GM12865 (cell line): ENCODE measurements at places on chromosomes 5 and 9.

DNA sequence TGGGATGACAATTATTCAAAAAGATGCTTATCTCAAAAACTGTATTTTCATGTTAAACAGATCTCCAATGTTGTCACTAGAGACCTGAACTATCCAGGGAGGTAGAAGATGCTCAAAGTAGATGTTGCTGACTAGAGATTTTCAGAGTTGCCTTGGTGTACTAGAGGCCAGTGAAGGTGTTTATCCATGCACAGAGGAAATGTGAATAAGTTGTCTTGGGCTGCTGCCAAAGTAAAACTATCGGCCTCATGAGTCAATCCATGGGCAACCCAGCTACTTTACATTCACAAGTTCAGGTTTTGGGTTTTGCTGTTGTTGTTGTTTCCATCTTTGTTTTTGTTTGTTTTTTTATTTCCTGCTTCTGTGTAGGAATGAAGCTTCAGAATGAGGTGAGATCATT, 141.1 kb upstream of the RANBP3L start:
- no peak for DNase-seq

DNA sequence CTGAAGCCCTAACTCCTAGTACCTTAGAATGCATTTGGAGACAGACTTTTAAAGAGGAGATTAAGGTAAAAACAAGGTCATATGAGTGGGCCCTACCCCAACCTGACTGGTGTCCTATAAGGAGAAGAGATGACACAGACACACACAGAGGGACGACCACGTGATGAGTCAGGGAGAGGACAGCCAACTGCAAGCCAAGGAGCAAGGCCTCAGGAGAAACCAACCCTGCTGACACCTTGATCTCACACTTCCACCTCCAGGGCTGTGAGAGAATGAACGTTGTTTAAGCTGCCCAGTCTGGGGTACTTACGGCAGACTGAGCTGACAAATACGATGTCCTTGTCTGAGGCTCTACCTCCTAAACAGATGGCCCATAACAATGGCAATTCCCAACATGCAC, 93.6 kb downstream of the ROR2 start:
- DNase-seq, result no peak

- DNase-seq, result no peak
Observed at GRCh38 chr5:88656221-88656950, 226.6 kb downstream of the MEF2C start.

- no peak for DNase-seq
Observed at GRCh38 chr5:75373862-75374261, 36.8 kb downstream of the HMGCR start.

- no peak for DNase-seq
Observed at GRCh38 chr5:179118756-179119414, 58.7 kb downstream of the ZNF354C start.

GRCh38 chr9:96163161-96163560, 138.8 kb downstream of the HSD17B3 start:
- no peak for DNase-seq

- no peak for DNase-seq
Observed at GRCh38 chr5:94072116-94072515, 330.7 kb upstream of the POU5F2 start.

DNA sequence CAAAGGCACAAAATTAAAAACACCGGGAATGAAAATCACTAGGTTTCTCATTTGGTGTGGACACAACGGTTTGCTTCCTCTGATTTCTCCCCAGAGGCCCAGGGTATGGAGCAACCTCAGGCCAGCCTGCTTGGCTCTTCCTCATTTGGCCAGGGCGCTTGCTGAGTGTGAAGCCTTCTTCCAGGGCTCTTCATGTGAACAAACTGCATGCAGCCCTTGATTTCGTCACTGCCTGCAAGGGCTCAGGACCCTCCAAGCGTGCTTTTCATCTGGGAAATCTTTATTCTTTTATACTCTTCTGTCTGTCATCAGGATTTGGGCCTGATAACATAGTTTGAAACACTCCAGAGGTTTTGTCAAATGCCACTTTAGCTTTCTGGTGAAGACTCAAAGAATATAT, 122.6 kb upstream of the KLF4 start:
- no peak for DNase-seq

- DNase-seq, result no peak
Observed at GRCh38 chr9:6152788-6153187, 62.8 kb upstream of the IL33 start.

DNA sequence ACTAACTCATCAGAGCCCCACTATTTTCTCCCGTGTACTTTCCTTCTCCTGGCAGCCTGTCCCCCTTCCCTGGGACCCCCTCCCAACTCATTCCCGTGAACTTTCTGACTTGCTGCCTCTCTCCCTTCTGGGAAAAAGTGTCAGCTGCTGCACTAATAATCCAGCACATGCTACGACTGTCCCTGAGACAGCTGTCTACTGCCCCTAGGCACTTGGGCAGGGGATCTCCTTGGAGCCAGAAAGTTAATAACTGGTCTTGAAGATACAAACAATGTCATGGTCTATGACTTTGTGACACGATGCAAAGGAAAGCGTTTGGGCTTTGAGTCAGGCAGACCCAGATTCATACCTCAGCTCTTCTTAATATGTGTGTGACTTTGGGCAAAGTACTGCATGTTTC, 10.1 kb upstream of the RNF183 start:
- DNase-seq, result no peak

DNA sequence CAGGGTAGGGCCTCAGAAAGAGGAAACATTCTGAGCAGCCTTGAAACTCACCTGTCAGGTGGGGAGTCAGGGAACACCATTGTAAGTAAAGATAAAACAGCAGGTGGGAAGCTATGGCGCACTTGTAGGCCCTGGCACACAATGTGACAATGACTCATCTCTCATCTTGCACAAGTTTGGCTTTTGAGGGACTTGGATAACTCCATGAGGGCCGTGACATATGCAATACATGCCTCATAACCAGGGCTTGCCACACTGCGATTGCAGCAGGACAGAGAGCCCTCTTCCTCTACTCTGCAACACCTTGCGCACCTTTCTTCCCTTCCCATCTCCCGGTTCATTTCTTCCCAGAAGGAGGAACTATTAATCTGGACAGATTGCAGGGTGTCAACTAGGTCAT, 144.9 kb downstream of the CEP120 start:
- DNase-seq, result no peak

- DNase-seq, result no peak
Observed at GRCh38 chr5:173768891-173769290, 119.3 kb upstream of the CPEB4 start.

DNA sequence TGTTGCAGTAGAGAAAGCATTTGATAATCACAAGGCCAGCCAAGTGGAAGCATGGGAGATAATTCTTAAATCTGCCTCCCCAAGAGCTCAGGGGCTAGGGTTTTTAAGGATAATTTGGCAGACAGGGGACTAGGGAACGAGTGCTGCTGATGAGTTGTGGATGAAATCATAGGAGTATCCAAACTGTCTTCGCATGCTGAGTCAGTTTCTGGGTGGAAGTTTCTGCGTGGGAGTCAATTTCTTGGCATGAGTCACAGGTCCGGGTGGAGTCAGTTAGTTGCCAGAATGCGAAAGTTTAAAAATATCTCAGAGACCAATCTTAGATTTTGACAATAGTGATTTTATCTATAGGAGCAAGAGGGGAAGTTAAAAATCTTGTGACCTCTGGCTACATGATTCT, 112.6 kb downstream of the TMC1 start:
- DNase-seq, result peak; percentile 37

DNA sequence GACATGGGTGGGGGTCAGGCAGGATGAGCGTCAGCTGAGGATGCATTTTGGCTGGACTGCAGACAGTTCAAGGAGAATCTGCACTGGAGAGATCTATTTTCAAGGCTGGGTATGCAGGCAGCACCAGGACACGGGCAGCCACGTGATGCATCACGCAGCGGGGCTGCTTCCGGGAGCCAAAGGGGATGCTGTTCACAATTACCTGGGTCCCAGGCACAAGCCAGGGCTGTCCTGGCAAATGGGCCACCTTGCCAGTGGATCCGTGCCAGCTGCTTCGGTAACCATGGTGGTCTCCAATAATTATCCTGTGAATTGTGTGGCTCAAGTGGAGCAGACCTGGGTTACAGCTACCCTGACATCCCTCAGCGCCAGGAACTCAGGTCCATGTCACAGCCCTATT, 17.5 kb downstream of the DBH start:
- DNase-seq, result no peak

DNA sequence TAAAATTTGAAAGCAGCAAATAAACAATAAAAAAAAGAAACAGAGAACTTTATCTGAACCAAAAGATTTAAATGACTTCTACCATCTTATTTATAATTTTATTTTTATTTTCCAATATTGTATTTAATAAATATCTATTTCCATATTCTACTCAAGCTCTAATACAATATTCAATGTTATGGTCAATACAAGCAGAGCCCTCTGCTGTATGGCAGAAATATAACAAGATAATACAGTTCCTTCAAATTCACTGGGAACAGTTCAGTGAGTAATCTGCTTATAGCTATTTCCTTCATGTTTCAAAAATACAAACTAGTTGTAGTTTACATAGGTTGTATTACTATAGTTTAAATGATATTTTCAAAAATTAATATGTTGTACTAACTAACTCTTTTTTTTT, 332.7 kb downstream of the PRDM9 start:
- no peak for DNase-seq

DNA sequence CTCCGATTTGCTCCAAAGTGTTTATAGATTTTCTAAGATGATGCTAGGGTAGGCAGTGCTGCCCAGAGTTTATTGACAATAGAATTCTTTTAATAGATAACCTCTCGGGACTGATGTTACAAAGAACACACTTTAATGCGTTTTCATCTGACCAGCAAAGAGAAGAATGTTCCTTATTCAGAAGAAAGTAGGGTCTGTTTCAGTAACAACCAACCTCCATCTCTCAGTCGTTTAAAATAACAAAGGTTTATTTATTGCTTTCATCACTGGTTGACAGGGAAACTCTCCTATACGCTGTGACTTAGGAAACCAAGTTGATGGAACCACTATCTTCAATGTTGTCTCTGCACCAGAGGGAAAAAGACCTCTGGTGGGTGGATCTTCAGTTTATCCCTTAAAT, 55.1 kb upstream of the PAPPA start:
- DNase-seq, result no peak

DNA sequence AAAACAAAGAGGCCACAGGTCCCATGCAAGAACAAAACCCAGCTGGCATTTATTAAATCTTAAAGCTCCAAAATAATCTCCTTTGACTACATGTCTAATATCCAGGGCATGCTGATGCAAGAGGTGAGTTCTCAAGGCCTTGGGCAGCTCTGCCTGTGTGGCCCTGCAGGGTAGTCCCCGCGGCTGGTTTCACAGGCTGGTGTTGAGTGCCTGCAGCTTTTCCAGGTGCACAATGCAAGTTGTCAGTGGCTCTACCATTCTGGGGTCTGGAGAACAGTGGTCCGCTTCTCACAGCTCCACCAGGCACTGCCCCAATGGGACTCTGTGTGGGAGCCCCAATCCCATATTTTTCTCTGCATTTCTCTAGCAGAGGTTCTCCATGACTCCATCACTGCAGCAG, 54.4 kb upstream of the HCN1 start:
- DNase-seq, result no peak

- no peak for DNase-seq
Observed at GRCh38 chr9:23750808-23751207, 75.2 kb downstream of the ELAVL2 start.

DNA sequence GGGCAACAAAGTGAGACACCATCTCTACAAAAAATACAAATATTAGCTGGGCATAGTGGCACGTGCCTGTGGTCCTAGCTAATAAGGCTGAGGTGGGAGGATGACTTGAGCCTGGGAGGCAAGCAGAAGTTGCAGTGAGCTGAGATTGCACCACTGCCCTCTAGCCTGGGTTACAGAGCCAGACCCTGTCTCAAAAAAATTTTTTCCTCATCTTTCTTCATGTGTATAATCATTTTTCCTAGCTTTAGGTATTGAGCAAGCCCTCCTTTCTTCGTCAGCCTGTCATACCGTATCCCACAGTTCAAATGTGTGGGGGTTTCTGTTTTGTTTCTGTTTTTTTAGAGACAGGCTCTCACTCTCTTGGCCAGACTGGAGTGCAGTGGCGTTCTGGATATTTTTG, 41.3 kb downstream of the EHMT1 start:
- DNase-seq, result no peak

GRCh38 chr9:89218040-89218928, 39.7 kb upstream of the SHC3 start:
- DNase-seq, result no peak

DNA sequence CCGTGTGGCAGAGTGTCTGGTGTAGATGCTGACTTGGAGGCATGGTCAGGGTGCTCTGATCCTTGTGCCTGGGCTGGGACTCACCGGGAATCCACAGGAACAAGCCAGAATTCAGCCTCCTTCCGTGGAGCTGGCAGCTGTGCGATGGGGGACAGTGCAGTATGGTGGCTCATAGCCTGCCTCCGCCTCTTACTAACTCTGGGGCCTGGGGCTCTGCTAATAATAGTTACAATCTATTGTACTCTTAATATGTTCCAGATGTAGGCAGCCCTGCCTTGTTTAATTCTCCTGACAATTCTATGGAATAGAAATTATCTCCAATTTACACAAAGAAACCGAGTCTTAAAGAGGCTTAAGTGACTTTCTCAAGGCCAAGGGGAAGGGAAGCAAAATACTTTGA, 77.6 kb downstream of the PCDH1 start:
- no peak for DNase-seq

GRCh38 chr5:141199359-141200235, at the start of gene PCDHB11:
Gene PCDHB11 (plus strand): TSS chr5:141199627. CDS start chr5:141199775, 148 bp downstream.
- DNase-seq, result no peak

- peak; percentile 74 for DNase-seq
Observed at GRCh38 chr5:1490376-1490775, 33.4 kb downstream of the LPCAT1 start.

DNA sequence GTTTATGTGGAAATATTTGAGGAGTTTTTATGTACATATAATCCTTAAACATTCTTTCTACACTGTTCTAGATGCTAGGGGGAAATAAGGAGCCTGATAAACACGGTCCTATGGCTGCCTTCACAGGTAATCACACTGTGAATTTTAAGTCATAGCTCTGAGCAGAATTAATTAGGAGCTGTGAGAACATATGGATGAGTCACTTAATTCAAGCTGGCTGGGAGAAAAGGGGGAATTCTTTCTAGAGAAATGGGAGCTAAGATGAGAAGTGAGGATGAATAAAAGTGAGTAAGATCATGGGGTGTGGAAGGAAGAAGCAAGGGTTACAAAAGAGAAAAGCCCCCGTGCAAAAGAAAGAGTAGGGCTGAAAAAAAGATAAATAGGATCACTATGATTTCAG, 290.8 kb downstream of the DNAH5 start:
- no peak for DNase-seq

- no peak for DNase-seq
Observed at GRCh38 chr5:154403776-154404387, 41.9 kb upstream of the SAP30L start.

- peak; percentile 60 for DNase-seq
Observed at GRCh38 chr5:136174021-136174659, 18.8 kb downstream of the SMIM32 start.

- DNase-seq, result no peak
Observed at GRCh38 chr9:128920381-128921058, at the start of gene PHYHD1. Gene PHYHD1 (plus strand): TSS chr9:128920982. CDS start chr9:128922324, 1,342 bp downstream.

- no peak for DNase-seq
Observed at GRCh38 chr9:113361304-113362018, 12.1 kb downstream of the BSPRY start.

- no peak for DNase-seq
Observed at GRCh38 chr9:69465473-69465872, 140.5 kb downstream of the ENTREP1 start.

GRCh38 chr5:1723957-1724821, 75.4 kb downstream of the MRPL36 start:
- no peak for DNase-seq

GRCh38 chr9:99137891-99138290, 33.0 kb downstream of the TGFBR1 start:
- no peak for DNase-seq

GRCh38 chr5:59393585-59394420, 499.7 kb downstream of the PDE4D start:
- DNase-seq, result peak; percentile 1

GRCh38 chr5:31231177-31231838, 37.8 kb downstream of the CDH6 start:
- no peak for DNase-seq
